Activated naive CD4-positive, alpha-beta T cell treated with anti-CD3 and anti-CD28 coated beads, Interleukin-2, amount 50 U/mL, for 16 hours (primary cell): ENCODE measurements at places on chromosomes 6 and 20.

DNA sequence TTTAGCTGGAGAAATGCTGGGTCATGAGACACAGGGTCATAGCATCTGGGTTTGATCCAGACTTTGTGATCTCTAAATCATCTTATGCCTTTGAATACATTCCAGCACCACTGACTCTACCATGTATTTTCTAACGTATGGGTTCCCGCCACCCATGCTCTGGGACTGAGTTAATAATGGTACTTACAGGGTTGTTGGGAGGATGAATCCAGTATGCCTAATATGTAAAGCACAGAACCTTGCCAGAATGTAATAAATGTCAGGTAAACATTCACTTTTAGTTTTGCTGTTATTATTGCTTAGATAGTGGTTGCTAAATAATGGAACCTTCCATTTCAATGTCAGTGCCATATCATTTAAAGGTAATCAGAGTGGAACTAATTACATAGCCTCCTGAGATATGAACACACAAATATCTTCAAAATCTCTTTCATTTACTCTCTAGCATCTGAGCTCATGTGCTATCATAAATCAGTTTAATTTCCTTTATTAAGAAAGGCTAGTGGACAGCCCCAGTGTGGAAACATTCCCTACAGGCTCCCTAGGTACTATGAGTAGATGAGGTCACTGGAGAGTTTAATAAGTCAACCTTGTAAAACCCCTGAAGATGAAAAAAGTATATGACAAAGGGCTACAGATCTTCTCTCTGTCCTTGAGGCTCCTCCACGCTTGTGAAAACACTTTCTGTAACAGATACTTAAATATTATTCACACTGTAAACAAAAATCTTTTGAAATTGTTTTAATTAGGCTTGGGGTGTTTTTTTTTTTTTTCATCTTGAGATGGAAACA lies 226.6 kb downstream of the ALDH8A1 start:
- no peak for DNase-seq

- DNase-seq: no peak
Measured at GRCh38 chr6:68876792-68877493, 241.9 kb downstream of the ADGRB3 start.

DNA sequence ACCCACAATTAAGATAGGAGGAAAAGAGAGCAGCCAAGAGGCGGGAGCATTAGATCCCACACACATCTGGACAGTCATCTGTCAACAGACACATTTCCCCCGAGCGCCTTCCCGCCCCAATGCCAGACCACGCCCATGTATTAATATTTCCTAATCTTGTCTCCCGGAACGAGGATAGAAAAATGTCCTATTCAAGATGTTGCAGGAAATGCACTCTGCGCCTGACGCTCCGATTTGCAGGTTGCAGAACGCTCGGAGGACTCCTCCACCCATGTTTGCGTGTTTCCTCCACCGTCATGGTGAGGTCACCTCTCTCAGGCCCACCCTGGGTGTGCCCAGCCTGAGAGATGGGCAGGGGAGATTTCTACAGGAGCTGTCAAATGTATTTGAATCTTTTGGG lies 215.2 kb downstream of the TAF4 start:
- no peak for DNase-seq

- no peak for DNase-seq
Measured at GRCh38 chr20:51169813-51170212, 146.9 kb upstream of the KCNG1 start.

GRCh38 chr20:34062570-34063482 lies 49.2 kb downstream of the EIF2S2 start:
- DNase-seq: no peak

DNA sequence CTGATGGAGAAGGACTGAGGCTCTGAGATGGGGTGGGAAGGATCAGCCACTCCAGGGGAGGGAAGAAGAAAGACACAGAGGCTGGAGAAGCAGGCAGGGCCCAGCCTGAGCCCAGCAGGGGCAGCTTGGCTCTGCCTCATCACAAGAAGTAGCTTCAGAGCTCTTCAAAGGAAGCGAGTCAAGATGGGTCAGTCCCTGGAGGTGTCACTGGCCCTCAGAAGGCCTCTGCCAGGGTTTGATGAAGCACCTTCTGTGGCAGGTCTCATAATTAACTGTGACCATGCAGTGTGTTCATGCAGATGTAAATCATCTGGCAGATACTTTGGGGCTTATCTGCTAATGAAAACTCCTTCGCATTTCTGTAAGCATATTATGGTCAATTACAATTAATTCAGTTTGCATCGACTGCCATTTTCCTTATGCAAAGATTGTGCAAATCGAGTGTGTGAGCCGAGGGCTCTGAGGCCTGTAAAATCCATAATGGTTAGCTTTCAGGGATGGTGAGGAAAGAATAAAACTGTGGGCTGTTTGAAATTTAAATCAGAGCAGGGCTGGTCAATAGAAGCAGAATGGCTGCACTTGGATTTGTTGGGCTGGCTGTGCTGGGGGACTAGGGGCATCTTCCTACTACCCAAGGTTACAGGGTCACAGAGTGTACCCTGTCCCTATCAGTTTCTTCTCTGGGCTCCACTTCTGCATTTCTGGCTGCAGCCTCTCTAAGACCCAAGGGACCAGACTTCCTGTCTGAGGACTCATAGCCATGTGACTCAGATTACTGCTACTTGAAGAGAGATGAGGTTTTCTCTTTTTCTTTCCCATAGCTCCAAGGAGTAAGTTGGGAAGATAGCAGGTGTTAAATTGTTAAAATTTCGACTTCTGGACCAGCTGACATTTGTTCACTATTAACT lies 376.6 kb downstream of the DHX35 start:
- DNase-seq: no peak

DNA sequence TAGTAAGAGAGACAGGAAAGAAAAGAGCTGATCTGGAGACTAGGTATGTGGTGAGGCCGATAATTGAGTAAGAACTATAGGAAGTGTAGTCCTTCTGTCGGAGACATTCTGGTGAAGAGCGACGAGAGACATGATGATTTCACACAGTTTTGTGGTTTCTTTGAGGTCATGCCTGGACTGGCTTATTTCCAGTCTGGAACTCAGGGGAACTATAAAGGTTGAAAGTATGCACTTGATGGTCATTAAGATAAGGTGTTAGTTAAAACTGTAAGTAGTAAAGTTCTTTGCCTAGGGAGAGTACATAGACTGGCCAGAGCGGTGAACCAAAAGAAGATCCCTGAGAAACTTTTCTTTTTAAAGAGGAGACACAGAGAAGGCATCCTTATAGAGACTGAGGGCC lies 68.8 kb downstream of the RFX6 start:
- DNase-seq: no peak

DNA sequence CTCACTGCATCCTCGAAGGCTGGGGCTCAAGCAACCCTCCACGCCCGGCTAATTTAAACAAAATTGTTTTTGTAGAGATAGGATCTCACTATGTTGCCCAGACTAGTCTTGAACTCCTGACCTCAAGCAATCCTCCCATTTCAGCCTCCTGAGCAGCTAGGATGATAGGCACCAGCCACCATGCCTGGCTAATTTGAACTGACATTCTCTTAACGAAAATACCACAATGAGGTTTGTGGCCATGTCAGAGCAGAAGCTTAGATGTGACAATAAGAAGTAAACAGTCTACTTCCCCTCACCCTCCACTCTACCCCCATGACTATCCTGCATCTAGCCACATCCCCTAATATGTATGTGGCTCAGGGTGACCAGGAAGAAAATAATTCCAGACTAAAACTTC lies 74.8 kb upstream of the PLCB4 start:
- no peak for DNase-seq

- DNase-seq: no peak
Measured at GRCh38 chr6:1415416-1416063, 26.2 kb downstream of the FOXF2 start.

DNA sequence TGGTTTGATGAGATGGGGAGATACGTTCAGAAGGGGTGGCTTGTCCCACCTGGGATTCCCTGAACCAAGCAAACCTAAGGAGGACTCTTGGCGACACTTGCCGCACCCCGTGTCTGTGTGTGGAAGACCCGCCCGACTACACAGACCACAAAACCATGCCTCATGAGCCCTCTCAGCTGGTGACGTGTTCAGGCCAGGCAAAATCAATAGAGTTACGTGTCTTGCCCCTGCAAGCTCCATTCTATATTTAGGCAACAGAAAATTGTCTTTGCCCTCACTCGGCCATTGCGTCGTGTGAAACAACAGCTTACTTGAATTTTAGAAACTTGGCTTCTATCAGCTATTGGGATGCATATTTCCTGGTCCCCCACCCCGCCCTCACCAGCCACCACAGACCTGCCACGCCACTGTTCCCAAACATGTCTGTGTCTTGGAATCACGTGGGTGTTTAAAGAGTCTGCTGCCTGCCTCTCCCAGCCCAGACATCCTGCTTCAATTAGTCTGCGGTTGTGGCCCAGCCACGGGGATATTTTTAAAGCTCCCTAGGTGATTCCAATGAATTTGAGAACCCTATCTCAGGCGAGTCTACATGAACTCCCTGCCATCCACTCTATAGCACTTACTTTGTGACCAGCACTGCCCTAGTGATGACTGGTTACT lies 279.2 kb upstream of the EXOC2 start:
- DNase-seq: no peak

- peak; percentile 72 for DNase-seq
Measured at GRCh38 chr20:32674362-32674789, 635 bp upstream of the C20orf203 start.

DNA sequence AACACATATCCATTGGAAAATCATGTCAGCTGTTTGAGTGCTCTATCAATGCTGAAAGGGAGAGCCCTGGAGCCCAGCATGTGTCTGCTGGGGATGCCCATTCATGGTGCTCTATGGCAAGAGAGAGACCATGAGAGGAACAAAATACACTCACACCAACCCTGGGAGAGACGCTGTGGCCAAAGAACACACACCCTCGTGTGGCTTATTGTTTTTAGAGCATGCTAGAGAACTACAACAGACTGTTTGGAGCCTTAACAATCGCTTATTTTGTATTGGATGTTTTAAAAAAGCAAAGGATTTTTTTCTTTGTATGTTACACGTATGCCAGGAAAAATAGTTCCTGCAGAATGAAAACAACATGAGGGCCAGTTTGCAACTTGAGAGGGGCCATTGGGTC lies 151.0 kb downstream of the SLC24A3 start:
- no peak for DNase-seq

- DNase-seq: peak; percentile 44
Measured at GRCh38 chr6:134882426-134883038, 67.4 kb downstream of the ALDH8A1 start.

GRCh38 chr20:53346335-53346648 lies 247.3 kb downstream of the ZNF217 start:
- DNase-seq: no peak

GRCh38 chr6:159789377-159790148 lies at the start of gene TCP1:
TCP1 (minus strand) TSS chr6:159789602; CDS start chr6:159789468, 134 bp downstream.
- peak; percentile 99 for DNase-seq

GRCh38 chr6:108714101-108714765 lies 134.0 kb upstream of the ARMC2 start:
- no peak for DNase-seq

DNA sequence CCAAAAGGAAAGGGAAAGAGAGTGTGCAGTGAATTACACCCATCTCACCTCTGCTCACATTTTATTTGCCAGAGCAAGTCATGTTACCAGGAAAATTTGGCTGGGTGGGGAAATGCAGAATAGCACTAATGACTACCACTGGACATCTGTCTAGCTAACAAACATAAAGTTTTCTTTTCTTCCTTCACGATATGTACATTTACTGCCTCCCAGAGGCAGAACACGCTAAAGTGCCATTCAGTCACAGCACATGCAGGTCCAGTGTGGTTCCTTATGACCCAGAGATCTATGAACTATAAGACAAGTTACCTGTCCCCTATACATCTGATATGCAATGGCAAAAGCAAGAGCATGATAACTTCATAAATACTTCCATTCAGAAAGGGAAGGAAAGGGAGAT lies 194.1 kb downstream of the OGFRL1 start:
- DNase-seq: no peak

DNA sequence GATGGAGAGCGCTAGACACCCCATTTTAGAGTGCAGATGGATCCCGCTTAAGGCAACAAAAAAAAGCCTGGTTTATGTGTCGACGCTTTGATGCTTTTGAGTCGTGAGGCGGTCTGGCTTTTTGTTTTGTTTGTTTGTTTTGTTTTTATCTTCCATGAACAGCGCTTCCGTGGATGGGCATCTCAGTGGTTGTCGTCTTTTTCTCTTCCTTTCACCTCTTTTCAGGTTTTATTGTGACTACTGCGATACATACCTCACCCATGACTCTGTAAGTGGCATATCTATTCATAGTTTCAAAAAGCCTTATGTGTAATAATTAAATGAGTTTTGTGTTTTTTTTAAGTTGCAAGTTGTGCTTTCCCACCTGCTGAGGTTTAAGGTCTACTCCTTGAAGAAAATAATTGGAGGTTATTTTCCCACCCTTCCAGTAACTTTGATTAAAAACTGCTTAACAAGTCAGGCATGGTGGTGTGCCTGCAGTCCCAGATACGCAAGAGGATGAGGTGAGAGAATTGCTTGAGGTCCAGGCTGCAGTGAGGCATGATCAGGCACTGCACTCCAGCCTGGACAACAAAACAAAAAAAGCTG lies 476 bp downstream of the SNRPC start:
- DNase-seq: no peak

GRCh38 chr6:37162740-37163139 lies 7.2 kb upstream of the PIM1 start:
- DNase-seq: no peak

GRCh38 chr6:122276637-122277036 lies 122.8 kb upstream of the HSF2 start:
- DNase-seq: no peak

- no peak for DNase-seq
Measured at GRCh38 chr6:118869350-118869749, 24.6 kb upstream of the ASF1A start.

- no peak for DNase-seq
Measured at GRCh38 chr6:42279144-42279781, 61.6 kb upstream of the MRPS10 start.

DNA sequence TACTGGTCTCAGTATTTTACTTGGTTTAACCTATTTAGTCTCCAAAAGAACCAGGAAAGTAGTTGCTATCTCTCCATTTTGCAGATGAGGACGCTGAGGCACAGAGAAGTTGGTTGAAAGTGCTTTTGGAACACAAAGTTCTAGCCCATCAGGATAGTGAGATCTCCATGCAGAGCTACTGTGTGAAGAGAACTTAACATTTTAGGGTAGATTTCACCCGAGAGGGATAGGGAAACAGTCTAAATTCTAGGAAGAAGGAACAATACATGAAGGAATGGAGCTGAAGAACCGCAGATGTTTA lies 65.1 kb downstream of the PHACTR2 start:
- DNase-seq: no peak

DNA sequence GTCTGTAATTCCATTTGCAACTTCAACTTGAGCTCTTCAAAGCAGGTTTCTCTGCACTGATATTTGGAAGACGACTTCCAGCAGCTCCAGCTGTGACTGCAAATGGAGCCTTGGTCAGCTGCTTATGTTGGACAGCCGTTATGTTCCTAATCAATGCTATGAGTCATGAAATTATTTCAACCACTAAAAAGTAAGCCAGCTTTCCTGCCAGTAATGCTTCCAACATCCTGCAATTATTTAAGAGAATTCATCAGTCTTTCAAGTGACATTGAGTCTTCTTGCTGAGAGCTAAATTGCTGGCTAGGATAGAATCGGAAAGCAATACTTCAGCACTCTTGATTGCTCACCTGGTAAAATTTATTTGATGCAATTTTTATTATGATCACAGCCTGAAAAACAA lies 375.7 kb downstream of the MMUT start:
- DNase-seq: no peak

- no peak for DNase-seq
Measured at GRCh38 chr20:50459124-50459918, 50.9 kb upstream of the PTPN1 start.
